Uterine smooth muscle cell (primary cell): ENCODE measurements at places on chromosomes 7 and 10. TPM values are rescaled to one million over a fixed set of nuclear protein-coding genes. Genes with fewer than 3 reads are reported as not detected.

Gene EPO
- total RNA-seq = not detected in 2 replicates

Gene ZSCAN25
- total RNA-seq = 11.5 and 12.5 TPM in 2 replicates

Gene CPXM2
- under 0.01 TPM in 1 of 2 replicates, not detected in the other for total RNA-seq

Gene ADRA2A
- total RNA-seq = 0.22 and 2.0 TPM in 2 replicates

Gene NEURL1
- total RNA-seq = 0.22 and 1.00 TPM in 2 replicates

Gene PLEKHS1
- not detected in 2 replicates for total RNA-seq

Gene INA
- 0.50 and 1.3 TPM in 2 replicates for total RNA-seq

Gene ANKRD30A
- total RNA-seq = not detected in 2 replicates

Gene SPDYE17
- total RNA-seq = not detected in 2 replicates

Gene ACSL5
- 0.22 and 0.50 TPM in 2 replicates for total RNA-seq

Gene NEUROG3
- not detected in 2 replicates for total RNA-seq

Gene CNNM1
- 1.5 and 1.7 TPM in 2 replicates for total RNA-seq

Gene NRCAM
- total RNA-seq = 0.33 and 0.62 TPM in 2 replicates

Gene NUTM2A
- total RNA-seq = 0.62 TPM in 1 of 2 replicates, not detected in the other
